Astrocyte of the hippocampus (primary cell): ENCODE measurements at places on chromosomes 3 and 15.

DNA sequence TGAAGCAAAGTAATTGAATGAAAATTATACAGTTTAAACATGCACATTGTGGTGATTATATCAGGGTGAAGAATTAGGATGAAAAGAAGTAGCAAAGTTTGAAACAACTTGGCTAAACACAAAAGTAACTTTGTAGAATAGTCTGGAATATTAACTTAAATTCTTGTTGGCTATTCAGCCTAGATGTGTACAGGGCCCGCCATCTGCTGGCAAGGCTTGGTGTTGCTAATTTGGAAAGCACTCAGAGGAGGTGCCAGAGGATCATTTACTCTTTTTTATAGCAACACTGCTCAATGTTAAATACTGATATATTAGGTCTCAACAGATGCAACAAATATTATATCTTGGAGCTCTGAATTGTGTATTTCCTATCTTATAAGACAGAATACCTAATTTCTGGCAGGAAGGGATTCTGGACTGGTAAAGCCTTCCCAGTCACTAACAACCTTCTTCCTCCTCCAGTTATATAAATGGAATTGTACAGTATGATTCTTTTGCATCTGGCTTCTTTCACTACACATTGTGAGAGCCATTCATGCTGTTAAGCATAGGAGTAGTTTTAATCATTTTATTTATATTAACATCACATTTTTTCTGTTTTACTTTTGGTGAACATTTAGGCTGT, 36.1 kb downstream of the TTC23 start:
- peak; percentile 85 for DNase-seq

- DNase-seq, result no peak
Measured at GRCh38 chr3:12437221-12437605, 47.1 kb upstream of the TSEN2 start.

DNA sequence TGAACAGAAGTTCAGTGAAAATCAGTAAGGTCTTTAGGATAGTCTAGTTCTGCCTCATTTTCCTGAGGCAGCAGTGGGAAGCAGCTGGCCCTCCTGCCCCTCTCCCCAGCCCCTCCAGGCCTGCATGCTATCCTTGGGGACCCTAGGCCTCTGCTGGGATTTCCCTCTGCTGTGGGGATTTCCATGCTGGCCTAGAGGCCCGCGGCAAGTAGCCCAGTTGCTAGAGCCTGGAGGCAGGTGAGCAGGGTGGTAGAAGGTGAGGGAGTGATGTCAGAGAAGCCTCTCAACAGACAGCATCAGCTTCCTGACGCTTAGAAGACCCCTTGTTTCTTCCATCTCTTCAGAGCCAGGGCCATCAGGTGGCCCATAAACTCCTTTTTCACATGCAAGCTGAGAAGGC, 305.8 kb upstream of the THBS1 start:
- no peak for DNase-seq

DNA sequence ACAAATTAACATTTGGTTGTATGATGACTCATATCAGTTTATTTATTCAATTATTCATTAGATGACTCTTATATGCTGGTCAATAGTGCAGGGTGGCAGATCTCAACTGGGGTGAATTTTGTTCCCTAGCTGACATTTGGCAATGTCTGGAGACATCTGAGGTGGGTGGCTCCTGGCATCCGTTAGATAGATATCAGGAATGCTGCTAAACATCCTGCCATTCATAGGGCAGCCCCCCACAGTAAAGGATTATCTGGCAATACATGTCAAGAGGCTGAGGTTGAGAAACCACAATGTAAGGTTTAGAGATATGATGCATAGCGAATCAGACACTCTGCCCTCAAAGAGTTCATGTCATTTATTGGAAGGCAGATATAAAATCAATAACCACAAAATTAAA, 719.9 kb downstream of the CADM2 start:
- DNase-seq, result peak; percentile 0

GRCh38 chr3:58421004-58421403, 12.6 kb downstream of the PDHB start:
- DNase-seq, result no peak

GRCh38 chr15:33028495-33028894, 166.0 kb downstream of the FMN1 start:
- DNase-seq, result no peak

- no peak for DNase-seq
Measured at GRCh38 chr3:58251631-58252035, 14.0 kb downstream of the ABHD6 start.

DNA sequence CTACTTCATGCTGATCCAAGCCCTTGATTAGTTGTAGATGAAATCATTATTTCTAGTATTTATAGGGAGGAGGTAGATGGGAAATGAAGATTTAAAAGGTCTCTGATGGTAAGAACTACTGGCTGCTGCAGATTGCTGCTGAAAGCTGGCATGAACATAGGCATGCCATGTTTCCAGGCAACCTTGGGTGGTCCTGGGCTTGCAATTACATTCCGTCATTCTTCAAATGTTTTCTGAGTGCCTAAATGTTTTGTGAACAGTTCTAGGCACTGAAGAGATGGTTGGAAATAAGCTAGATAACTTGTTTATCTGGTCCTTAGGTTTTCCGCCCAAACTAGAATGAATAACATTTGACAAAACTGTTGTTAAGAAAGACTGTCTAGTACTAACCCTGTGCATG, 95.8 kb downstream of the KCNAB1 start:
- peak; percentile 7 for DNase-seq

- peak; percentile 36 for DNase-seq
Measured at GRCh38 chr3:51530485-51530884, 8.0 kb upstream of the RAD54L2 start.

DNA sequence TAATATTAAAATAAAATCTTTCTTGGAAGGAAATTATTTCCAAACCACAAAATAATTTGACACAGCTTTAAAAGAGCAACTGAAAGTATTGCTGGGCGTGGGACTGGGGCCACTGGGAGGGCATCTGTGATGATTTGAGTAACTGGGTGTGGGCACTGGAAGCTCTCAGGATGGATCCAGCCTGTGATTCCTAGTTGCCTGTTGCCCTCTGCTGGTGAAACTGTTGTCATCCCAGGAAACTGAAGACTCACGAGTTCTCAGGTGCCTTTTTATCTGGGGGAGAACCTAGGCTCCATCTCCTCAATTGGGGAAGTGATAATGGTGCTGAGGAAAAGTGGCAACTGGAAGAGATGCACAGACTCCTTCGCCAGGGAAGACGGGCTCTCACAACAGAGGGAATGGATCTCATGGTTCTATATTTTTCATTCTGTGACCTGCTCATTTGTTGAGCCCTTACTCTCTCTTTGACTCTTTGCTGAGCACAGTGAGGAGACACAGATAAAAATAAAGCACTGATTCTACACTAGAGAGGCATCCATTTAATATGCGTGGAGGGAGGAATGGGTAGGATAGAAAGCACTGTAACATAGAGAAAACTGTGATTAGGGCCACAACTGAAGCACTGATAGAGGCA, 61.6 kb downstream of the TPRG1 start:
- peak; percentile 79 for DNase-seq

DNA sequence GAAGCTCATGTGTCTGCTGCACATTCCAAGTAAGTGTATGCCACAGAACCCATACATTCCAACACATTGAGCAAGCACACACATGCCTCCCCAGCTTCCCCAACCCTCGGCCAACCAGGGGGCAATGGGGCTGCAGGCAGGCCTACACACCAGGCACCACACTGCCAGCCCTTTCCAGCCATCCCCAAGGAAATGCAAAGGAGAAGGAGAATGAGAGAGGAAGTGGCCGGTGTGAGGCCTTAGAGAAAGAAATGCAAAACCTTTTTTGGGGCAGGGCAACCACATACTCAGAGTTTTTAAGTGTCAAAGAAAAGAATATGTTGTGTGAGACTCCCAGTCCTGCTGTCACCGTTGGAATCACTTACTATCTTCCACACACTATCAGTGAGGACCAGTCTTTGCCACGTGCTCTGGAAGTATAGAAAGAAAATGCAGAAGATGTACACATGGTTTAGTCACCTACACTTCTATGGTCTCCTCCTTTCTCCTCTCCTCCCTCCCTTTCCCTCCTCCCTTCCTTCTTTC, 11.1 kb downstream of the IGF2BP2 start:
- peak; percentile 84 for DNase-seq

DNA sequence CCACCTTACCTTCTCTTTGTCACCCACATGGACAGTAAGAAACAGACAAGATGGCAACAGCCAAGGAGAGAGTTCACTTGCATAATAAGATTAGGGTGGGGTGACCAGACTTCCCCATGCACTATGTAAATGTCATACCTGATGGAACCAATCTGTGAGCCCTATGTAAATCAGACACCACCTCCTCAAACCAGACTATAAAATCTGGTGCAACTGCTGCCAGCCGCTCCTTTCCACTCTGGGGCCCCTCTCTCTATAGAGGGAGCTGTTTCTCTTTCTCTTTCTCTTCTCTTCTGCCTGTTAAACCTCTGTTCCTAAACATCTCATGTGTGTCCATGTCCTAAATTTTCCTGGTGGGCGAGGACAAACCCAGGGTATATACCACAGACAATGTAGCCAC, 405.5 kb upstream of the CNTN4 start:
- DNase-seq, result no peak

DNA sequence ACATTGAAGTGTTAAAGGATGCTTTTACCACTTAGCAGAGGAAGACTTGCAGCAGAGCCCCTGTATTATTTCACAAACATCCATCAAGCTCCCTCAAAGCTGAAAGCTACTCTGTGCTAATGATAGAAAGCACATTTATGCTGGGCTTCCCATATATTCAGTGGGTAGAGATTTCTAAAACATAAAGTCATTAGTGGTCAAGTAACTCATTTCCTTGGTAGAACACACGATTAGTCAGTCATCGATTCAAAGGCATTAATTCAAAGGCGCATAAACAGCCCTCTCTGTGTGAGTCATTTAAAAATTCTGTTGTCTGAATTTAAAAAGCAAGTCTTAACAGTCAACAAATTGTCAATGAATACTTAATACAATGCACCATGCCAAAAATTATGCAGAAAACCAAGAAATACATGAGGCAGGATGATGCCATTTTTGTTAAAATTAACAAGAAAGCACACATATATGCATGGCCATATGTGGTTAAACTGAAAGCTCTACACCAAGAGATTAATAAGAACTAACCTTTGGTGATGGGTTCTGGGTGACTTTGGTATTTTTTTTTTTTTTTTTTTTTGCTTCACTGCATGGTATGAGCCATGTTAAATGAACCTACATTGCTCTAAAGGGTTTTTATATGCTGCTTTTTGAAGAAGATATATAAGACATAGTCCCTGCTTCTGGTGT, 61.7 kb downstream of the LDHAL6B start:
- peak; percentile 60 for DNase-seq

DNA sequence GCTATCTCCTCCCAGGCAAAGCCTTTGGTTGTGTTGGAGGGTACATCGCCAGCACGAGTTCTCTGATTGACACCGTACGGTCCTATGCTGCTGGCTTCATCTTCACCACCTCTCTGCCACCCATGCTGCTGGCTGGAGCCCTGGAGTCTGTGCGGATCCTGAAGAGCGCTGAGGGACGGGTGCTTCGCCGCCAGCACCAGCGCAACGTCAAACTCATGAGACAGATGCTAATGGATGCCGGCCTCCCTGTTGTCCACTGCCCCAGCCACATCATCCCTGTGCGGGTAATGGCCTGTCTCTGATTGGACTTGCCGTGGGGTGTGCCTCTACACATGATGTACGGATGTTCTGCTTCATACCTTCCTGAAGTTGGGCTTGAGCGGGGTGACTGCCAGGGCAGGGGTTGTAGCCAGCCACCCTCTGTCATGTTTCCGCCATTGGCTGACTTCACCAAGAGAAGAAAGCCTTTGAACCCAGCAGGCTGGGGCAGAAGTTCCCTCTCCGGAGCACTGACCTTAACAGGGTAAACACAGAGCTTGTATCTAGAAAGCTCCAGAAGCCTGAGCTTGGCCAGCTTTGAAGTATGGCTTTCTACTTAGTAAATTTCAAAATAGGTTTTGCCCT, 13.4 kb downstream of the ALAS1 start:
- DNase-seq, result no peak

DNA sequence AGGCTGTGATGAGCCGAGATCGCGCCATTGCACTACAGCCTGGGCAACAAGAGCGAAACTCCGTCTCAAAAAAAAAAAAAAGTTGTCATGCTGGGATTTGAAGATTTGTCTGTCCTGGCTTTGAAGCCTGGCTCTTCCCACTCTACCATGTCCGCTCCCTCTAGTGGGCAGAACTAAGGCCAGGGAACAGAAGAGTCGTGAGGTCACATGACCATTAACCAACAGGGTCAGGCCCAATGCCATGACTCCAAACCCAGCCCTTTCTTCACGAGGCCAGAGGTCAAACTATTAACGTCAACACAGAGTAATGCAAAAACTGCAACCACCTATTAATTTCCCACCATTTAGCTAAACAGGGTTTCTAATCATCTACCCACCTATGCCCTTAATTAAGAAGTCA, 212.1 kb downstream of the ADAMTS17 start:
- no peak for DNase-seq

DNA sequence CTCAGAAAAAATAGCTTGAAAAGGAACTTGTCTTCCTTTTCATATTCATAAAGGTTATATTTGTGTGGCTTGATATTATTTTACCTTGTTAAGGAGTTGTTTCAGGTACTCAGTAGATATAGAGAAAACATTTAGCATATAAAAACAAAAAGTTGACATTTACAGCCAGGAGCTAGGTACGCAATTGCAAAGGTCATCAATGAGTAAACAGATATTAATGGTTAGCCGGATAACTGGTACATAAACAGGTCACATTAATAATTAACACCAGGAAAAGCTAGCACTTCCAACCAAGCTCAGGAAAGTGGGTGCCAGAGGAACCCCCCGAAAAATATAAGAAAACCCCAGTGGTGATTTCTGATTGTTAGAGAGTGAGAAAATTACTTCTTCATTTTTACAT, 146.6 kb upstream of the NR2F2 start:
- no peak for DNase-seq

DNA sequence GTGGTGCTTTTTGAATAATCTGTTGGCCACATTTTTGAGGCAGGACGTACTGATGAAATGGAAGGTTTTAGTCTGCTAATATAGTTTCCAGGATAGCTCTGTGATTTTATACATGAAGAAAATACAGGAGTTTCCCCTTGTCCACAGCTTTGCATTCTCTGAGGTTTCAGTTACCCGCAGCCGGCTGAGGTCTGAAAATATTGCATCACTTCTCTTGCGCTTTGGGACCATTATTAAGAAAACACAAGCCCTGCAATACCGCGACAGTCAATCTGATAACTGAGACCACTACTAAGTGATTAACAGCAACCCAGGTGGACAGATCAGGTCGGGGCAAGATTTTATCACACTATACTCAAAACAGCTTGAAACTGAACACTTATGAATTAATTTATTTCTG, 33.0 kb downstream of the BLM start:
- peak; percentile 42 for DNase-seq

GRCh38 chr3:136093771-136094170, 102.4 kb downstream of the MSL2 start:
- no peak for DNase-seq
